ENCODE measurements at places on chromosomes 16 and 17.
A peak's percentile ranks its signal among the peaks of the same experiment; 100 is the strongest.

- no peak for DNase-seq
These were observed 13.3 kb upstream of the NUDT16L1 start for GRCh38 chr16:4679850-4680636.

DNA sequence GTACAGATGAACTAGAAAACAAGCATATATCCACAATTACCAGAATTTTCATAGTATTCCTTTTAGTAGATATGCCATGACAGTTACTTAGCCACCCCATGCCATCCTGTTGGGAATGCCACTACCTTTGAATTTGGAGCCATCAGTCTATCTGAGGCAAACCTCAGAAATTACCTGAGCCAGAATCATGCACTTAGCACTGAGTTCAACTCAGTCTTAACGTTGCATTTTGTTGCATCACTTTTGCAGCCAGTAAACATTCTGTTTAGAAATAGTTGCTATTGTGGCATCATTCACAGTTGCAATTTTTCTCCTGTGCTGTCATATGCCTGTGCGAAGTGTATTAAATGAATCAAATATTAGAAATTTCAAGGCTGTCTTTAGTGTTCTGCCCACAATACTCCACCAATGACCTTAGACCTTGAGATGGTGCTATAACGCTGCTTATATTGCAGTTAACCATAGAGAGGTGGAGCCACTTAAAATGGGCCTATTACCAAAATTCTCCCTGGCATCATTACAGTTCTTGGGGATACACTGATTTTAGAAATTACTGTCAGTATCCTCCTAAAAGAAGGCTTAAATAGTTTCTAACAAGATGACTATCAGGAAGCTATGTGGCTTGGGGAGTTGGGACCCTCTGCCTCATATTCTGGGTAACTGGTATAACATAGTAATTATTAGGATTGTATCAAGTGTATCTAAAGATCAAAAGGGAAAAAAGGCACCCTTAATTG is 11.1 kb downstream of the PTRH2 start:
- no peak for DNase-seq

DNA sequence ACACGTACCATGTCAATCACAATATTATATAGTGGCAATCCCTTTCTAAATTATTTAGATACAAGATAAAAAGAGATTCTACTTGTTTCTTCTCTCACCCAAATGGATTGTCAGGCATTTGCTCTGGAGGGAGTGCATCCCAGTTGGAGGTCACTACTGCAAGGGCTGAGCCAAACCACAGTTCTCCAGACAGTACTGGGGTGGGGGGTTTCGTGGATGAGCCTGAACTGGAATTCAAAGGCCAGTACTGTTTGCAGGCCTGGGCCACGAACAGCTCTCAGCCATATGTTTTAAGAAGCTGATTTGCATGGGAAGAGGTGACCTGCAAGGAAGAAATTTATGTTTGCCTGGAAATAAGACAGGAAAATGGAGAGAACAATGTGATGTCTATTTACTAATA is 314.9 kb downstream of the PMP22 start:
- DNase-seq, result no peak

GRCh38 chr17:8153525-8153956 is 1.3 kb upstream of the PER1 start:
- no peak for DNase-seq

DNA sequence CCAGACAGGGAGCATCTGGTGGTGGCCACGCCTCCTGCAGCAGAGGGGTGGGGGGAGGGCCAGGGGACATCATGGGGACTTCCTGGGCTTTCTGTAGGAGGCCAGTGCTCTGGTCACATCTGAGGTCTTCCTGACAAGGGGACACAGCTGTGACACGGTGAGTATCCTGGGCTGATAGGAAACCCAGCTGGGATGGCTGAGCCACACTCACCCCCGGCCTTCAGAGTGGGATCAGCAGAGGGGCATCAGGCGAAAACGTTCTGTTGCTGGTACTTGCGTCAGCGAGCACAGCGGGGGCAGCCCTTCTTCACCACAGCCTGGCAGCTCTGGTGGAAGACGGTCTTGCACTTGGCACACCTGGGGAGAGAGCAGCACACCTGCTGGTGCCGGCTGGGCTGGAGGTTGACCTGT is 122.9 kb upstream of the SMURF2 start:
- no peak for DNase-seq

DNA sequence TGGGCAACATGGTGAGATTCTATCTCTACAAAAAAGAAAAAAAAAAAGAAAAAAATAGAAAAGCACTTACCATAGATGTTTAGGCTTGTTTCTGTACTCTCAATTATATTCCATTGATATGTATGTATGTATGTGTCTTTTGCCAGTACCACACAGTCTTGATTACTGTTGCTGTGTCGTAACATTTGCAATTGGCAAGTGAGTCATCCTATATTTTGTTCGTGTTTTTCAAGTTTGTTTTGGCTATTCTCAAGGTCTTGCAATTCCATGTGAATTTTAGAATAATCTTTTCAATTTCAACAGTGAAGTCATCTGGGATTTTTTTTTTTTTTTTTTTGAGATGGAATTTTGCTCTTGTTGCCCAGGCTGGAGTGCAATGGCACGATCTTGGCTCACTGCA is 19.3 kb downstream of the SPECC1 start:
- no peak for DNase-seq

GRCh38 chr17:35084987-35085386 is 21.5 kb upstream of the RFFL start:
- no peak for DNase-seq

- DNase-seq, result no peak
These were observed 38.9 kb upstream of the SNN start for GRCh38 chr16:11629071-11630030.

DNA sequence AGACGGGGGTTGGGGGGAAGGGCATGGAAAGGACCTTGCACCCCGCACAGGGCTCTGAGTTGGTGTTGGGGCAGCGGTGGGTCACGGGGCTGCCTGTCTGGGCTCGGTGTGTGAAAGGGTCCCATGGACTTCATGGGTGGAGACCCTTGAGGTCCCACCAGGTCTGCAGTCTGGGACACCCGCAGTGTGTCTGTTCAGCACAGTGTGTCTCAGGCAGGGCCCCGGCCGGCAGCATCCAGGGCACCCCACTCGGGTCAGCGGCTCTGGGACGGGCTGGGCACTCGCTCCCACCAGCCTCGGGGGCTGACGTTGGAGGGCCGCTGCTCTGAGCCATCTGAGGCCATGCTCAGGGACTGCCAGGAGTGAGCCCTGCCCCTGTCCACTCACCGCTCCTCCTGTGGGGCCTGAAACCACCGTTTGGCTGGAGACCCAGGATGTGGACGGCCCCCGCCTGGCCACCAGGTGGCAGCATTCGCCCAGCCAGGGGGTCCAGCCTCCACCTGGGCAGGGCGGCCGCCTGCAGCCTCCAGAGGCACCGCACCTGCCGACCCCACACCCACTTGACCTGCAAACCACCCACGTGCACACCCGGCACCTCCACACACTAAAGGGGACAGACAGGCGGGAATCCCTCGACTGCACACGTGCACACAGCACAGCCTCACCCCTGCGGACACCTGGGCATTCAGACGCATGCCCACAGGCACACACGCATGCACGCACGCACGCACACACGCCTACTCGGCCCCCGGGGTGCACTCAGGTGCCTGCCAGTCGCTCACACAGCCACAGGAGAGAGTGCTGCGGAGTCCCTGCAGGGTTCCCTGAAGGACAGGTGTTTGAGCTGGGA is 10.1 kb upstream of the ZFPM1 start:
- DNase-seq, result peak; percentile 85

DNA sequence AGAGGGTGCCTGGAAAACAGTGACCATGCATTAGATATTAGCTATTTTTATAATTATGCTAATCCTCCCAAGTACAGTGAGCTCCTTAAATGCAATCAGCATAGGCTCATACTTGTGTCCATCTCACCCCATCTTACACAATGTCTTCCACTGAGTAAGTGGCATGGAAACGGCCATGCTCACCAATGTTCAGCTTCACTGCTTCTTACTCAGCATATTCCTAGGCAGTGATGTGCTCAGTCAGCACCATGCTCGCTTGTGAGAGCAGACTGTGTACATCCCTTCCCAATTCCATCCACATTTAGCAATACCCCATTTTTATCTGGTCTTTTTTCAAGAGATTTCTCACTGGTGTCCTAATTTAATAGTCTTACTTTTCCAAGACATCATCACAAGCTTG is 454.8 kb upstream of the SOX9 start:
- DNase-seq, result no peak

- DNase-seq, result no peak
These were observed 10.5 kb upstream of the KRT19 start for GRCh38 chr17:41538565-41538991.

DNA sequence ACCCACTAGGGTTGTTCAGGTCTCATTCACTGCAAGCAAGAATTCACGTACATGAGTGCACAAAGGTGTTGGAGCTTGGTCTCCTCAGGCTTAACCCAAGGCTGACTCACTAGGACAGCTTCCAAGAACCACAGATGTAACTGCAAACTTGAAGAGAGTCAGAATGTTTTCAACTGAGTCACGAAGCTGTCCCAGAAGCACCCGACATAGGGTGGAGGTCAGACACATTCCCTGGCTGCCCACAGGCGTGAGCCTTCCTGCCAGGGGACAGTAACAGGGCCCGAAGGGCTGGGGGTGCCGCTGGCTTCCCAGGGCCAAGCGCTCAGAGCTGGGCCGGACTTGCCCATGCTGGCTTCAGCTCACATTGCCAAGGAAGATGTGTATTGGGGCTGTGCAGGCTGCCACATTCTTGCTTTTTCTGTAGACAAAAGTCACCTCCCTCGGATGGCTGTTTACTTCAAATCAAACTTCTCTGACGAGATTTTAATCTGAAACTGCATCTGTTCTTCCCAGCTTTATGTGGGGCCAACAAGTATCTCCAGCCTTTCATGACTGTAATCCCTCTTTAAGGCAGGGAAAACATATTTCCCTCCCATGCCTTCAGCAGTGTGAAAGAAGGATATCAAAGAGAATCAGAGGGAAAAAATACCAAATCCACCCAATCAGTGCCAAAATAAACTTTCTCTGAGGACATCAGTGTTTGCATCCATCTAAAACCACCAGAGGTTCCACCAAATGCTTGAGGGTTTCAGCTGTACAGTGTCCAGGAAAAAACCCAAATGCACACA is 14.3 kb downstream of the CMTM3 start:
- no peak for DNase-seq

DNA sequence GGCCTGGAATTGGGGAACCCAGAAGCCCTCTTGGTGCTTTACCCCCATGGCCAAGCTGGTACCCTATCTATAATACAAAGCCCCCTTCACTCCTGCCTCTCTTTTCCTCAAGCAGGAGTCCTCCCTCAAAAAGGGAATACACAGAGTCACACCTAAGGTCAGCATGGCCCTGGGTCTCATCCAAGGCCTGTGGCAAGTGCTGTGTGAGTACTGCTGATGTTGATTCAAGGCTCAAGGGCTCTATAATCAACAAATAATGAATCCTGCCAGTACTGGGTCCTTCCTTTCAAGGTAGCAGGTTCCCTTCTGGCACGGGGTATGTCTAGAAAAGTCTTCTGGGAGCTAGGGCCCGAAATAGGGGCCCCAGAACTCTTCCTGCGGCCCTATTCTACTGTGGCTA is 187.3 kb downstream of the CYB561 start:
- DNase-seq, result no peak

GRCh38 chr17:5097101-5097834 is 14.4 kb downstream of the ZNF232 start:
- peak; percentile 41 for DNase-seq

GRCh38 chr17:49910858-49911204 is 58.2 kb upstream of the DLX4 start:
- DNase-seq, result no peak

- DNase-seq, result no peak
These were observed 57.0 kb downstream of the NSRP1 start for GRCh38 chr17:30173649-30174048.

DNA sequence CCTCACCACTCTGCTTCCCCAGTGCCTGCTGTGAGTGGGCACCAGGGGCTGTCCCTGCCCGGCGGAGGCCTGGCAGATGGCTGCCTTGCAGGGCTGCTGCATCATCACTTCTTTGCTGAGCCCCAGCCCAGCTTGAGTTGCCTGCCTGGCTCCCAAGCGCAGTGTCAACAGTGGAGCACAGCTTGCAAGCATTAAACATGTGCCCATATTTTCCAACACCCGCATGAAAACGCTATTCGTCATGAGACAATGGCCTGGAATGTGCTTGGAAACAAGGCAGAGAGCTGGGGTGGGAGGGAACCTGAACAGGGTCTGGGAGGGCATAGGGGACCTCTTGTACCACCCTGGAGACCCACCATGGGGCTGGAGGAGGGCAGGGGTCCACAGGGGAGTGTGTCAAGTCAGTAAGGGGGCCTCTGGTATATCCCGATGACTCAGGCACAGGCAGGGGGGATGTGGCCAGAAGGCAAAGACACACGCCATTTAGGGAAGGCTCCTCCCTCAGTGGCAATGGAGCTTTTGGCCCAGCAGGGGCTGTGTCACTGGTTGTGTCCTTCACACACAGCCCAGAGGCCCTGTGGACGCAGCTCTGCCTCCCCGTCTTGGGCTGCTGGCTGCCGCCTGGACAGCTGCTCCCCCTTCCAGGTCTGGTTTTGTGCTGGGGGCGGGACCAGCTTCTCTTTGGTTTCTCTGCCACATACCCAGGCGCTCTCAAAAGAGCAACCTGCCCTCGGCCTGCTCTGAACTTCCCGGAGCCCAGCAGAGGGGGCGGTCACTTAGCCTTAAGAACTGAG is 17.4 kb upstream of the MTSS2 start:
- DNase-seq, result peak; percentile 19

- no peak for DNase-seq
These were observed 102.5 kb downstream of the PARN start for GRCh38 chr16:14527411-14528044.

DNA sequence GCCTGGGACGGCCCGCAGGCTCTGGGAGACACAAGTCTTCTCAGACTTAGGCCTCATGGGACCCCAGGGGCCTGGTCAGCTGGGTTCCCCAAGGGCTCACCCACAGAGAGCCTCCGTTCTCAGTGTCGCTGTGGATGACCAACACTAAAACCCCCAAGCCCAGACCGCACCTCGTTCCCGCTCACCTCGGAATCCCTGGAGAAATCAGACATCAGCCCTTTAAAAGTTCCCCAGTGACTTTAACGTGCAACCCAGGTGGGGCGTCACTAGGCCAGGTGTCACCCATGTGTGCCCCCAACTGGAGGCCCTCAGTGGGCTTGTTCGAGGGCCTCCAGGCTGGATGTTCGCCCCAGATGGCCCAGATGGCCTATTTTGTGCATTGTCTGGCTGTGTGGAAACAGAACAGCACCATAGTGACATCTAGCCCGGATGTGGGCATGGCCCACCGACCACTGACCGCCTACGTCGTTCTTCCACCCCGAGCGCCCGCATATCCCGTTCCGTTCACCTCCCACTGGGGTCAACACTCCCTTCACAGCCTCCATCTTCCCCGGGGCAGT is 52.3 kb upstream of the DNAH17 start:
- no peak for DNase-seq

DNA sequence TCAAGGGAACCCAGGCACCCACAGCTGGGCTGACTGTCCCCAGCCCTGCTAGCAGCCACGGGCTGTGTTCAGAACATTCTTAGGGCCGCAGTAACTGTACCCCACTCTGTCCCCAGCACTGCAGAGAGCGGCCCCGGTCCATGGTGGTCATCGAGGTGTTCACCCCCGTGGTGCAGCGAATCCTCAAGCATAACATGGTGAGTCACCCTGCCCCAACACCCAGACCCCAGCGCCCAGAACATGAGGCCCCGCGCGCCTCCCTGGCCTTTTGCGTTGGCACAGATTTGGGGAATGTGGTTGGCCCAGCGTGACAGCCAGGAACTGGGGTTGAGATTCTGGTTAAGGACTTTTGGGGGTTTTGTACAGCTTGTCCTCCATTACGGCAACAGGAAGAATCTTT is 114.9 kb upstream of the PLCG2 start:
- no peak for DNase-seq

- DNase-seq, result no peak
These were observed 15.7 kb downstream of the CDRT4 start for GRCh38 chr17:15451680-15452079.

GRCh38 chr16:20203272-20203671 is 124.0 kb downstream of the GP2 start:
- no peak for DNase-seq

Data from NCI-H345 (cell line).